Stimulated activated CD4-positive, alpha-beta T cell treated with anti-CD3 and anti-CD28 coated beads, Interleukin-4, amount 100 ng/mL, for 24 hours (primary cell): ENCODE measurements at places on chromosomes 1 and 21.

- DNase-seq, result no peak
These were observed 15.5 kb upstream of the NMNAT2 start for GRCh38 chr1:183433703-183434102.

GRCh38 chr1:105865546-105865945 is 1190.9 kb upstream of the PRMT6 start:
- no peak for DNase-seq

DNA sequence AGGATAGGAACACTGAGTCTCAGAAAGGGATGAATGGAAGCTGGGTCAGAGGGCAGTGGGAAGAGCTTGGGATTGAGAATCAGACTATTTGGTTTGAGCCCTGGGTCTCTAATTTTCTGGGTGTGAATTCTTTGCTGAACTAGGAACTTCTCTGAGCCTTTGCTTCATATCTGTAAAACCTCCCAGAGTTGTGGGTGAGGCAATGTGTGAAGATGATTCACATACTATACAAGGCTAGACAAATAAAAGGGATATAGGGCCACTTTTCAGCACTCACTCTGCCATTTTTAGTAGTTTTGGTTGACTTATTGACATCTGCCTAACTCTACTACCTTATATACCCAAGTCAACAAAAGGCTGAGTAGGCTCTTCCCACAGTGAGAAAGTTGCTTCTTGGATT is 77.7 kb upstream of the JUN start:
- no peak for DNase-seq

- no peak for DNase-seq
These were observed 49.5 kb downstream of the CHD1L start for GRCh38 chr1:147292012-147292411.

DNA sequence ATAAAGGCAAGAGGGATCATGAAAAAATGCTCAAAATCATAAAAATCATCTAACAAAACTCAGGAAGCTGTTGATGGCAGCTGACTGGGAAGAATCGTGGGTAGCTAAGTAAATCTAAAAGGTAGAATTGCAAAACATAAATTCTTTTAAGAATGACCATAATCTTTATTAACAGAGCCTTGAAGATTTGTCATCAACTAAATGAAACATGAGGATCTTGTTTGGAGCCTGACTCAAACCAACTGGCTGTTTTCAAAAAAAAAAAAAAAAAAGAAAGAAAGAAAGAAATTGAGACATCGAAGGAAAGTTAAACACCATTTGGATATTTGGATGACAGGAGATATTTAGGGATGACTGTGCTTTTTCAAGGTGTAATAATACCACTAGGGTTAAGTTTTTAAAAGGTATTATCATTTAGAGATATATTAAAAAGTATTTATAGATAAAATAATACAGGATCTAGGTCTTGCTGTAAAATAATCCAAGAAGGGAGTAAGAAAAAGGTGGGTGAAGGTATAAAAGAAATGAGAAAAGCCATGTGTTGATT is 48.6 kb downstream of the CD34 start:
- DNase-seq, result no peak

DNA sequence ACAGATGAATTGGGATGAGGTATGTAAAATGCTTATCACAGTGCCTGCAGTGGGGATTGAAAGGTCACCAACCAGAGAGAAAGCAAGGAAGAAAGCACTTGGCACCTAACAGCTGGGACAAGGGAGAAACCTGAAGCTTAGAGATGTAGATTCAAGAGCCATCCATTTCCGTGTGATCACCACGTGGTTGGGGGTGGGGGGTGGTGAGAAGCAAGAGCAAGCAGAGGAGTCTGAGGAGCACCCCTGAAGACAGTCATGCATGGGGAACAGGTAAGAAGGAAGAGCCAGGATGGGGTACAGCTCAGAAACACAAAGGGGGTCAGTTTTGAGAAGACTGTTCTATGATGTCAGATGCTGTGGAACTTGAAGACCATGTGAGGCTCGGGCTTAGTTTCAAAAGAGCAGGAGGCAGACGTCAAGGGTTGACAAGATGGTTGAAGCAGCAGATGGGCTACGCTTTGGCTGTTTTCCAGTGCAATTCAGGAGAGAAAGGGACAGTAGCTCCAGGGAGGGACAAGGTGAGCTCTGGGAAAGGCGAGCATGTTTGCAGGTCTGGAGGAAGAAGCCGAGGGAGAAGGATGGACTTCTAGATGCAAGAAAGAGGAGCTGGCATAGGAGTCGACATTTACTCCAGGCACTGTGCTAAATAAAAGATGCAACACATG is 17.4 kb downstream of the KANK4 start:
- DNase-seq, result no peak

DNA sequence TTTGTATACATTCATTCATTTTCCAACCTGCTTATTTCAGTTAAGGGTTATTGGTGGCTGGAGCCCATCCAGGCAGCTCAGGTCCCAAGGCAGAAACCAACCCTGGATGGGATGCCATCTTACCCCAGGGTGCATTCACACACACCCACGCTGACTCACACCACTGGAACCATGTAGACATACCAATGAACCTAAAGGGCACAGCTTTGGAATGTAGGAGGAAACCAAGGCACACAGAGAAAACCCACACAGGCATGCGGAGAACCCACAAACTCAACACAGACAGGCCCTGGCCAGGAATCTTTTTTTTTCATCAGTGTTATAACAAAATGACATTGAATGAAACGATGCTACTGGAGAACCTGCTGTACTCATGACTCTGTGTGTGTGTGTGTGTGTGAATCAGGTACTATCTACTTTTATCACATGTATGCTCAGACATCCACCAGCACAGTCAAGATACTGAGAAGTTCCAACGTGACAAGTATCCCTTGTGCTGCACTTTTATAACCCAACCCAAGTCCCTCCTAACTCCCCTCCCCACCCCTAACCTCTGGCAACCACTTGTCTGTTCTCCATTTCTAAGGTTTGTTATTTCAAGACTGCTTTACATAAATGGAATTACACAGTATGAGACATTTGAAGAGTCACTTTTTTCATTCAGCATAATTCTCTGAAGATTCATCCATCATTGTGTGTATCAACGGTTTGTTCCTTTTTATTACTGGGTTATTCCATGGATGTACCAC is 286.8 kb upstream of the PLD5 start:
- no peak for DNase-seq

- DNase-seq, result no peak
These were observed 38.7 kb upstream of the NEK7 start for GRCh38 chr1:198118134-198118533.
